ENCODE measurements at places on chromosomes 4 and X.

GRCh38 chr4:153120235-153120634 is 84.0 kb upstream of the TRIM2 start:
- DNase-seq = no peak

DNA sequence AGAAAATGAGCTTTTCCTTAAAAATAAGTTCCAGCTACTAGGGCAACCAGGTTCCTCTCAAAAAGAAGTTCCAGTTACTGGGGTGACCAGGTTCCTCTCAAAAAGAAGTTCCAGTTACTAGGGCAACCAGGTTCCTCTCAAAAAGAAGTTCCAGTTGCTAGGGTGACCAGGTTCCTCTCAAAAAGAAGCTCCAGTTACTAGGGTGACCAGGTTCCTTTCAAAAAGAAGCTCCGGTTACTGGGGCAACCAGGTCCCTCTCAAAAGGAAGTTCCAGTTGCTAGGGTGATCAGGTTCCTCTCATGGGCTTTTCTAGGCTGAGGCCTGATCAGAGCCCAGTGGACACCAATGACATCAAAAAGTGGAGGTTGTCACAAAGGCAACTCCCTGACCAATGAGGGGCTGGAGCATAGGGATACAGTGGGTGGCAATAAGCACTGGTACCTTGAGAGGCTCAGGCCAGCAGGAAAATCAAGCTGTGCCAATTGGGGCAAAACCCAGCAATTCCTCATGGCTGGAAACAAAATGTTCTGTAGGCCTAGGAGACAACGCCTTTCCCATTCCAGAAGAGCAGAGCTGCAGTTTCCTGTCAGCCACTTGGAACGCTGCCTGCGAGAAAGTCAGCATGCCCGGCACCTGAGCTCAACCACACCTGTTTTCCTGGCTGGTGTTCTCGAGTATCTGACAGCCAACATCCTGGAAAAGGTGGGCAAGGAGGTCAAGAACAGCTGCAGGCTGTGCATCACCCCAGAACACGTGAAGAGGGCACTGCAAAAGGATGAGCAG is 12.3 kb upstream of the SYTL5 start:
- DNase-seq = no peak

DNA sequence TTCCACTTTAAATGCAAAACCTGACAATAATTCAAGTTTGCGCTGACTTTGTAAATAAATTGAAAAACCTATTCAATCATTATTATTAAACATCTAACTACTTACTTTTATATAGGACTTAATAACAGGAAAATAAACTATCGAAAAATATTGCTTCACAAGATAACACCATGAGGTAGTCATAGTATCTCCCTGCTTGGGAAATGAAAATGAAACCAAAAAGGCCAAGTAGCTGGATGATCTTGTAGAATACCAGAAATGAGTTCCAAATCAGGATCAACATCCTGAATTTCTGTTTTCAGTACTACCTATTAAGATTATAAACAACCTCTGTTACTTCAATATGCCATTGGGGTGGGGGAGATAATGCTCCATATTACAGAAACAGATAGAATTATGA is 58.9 kb downstream of the CHIC2 start:
- DNase-seq = peak; percentile 2

GRCh38 chr4:99126376-99126775 is 17.7 kb downstream of the ADH4 start:
- no peak for DNase-seq

- DNase-seq = no peak
Measured at GRCh38 chr4:77155631-77156452, 1.2 kb upstream of the CCNG2 start.

DNA sequence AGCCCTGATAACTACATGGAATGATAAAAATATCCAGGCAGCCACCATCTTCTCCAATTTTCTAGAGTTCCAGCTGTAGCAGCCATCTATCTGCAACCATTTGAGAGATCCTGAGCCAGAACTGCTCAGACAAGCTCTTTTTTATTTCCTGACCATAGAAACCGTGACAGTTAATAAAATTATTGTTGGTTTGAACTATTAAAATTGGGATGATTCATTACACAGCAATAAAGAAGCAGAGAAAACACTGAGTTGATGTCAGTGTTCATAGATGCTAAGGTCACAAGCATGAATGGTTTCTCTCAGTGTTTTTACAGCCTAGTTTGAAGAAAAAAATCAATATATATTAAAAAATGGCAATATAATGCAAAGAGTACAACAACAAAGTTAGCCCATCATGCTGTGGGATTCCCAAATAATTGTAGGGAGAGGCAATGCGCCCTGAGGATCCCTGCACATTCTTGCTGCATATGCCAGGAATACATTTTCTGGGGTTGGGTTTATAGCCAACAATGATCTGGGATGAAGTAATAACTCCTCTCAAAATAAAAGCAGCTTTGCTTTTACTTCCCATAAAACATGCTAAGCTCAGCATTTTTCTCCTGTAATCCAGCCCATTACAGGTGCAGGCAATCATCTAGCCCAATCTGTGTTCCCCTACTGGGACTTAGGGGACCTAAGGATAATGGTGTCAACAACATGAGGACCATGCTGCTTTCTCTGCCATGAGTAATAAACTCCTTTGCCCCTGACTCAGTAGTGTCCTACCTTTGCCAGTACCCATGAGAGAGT is 84.0 kb downstream of the PABPC4L start:
- no peak for DNase-seq
